BJ (cell line): ENCODE measurements at places on chromosomes 2 and 18. TPM values are rescaled to one million over a fixed set of nuclear protein-coding genes. Genes with fewer than 3 reads are reported as not detected.

The SERPINB3 gene
- polyA plus RNA-seq = not detected in 2 replicates

The ANKRD53 gene
- 0.36 and 0.43 TPM in 2 replicates for polyA plus RNA-seq

DNA sequence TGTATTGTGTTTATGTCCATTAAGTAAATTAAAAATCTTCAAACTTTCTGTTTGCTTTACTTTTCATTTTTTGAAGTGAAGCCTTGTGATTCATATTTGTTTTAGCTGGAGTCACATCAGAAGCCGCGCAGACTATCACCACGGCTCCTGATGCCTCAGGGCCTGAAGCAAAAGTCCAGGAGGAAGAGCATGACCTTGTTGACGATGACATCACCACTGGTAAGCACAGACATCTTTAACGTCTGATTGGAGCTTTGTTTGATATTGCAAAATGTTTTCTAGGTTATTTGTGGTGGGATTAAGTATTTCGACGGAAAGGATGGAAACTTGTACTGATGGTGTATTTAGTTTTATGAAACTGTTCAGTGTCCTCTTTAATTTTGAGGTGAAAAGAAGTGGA, 164.8 kb downstream of the WDR7 start:
- no peak for DNase-seq

The ASPRV1 gene
- polyA plus RNA-seq = 0.17 and 0.29 TPM in 2 replicates

The SCYGR1 gene
- polyA plus RNA-seq = not detected in 2 replicates

DNA sequence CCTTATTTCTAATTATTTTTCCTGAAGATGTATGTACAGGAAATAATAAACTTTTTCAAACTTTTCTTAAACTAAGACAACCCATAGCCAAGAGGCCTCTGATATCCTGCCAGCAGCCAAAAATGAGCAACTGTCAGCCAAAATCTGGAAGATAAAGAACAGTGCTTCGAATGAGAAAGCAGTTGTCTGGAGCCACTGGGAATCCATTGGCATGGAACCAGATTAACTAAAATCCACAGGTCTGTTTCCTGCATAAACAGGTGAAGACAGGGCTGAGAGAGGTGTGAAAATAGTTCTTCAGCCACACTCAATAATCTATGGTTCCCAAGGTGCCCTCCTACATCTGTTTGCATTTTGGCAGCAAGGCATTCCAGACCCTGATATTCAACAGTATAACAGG, 1076.7 kb upstream of the PIK3C3 start:
- DNase-seq = no peak

GRCh38 chr2:37422816-37423215, 78.4 kb downstream of the QPCT start:
- no peak for DNase-seq
